HFFc6 (cell line): ENCODE measurements at places on chromosomes 2 and 18.

DNA sequence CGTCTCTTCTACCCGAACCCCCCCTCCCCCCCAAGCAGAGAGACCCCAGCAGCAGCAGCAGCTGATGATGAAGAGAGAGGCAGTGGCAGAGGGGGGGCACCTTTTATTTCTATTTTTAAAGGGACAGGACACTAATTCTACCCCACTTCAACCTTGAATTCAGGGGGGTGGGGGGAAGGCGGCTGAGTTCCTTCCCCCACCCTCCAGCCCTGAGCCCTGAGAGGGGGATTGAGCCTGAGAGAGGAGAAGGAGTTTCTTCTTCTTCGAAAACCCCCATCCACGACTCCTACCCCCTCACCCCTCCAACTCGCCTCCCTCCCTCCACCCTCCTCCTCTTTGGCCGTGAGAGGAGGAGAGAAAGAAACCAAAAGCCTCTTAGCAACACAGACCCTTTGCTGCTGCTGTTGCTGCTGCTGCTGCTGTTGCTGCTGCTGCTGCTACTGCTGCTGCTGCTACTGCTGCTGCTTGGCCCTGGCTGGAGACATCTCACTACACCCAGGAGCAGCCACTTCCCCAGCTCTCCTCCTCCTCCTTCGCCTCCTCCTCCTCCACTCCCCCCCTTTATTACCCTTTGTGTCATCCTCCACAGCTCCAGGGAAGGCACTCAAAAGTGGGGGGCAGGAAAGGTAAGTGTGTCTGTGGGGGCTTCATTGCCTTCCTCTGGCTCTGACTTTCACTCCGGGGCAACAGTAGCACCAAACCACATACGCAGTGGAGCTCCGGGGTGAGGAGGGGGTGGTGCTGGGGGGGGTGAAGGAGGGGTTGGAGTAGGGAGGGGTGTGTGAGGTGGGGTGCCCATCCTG lies at the start of gene MBD5:
TSS of gene MBD5 (plus strand) at position 33 of the 803 bp plus-strand sequence.
- peak; percentile 54 for DNase-seq

- DNase-seq = no peak
These were observed 65.0 kb upstream of the LYPD1 start for GRCh38 chr2:132734961-132735360.

GRCh38 chr2:172247203-172247602 lies 144.5 kb upstream of the DLX2 start:
- no peak for DNase-seq

- DNase-seq = no peak
These were observed 2176.3 kb upstream of the CELF4 start for GRCh38 chr18:39741755-39742466.

DNA sequence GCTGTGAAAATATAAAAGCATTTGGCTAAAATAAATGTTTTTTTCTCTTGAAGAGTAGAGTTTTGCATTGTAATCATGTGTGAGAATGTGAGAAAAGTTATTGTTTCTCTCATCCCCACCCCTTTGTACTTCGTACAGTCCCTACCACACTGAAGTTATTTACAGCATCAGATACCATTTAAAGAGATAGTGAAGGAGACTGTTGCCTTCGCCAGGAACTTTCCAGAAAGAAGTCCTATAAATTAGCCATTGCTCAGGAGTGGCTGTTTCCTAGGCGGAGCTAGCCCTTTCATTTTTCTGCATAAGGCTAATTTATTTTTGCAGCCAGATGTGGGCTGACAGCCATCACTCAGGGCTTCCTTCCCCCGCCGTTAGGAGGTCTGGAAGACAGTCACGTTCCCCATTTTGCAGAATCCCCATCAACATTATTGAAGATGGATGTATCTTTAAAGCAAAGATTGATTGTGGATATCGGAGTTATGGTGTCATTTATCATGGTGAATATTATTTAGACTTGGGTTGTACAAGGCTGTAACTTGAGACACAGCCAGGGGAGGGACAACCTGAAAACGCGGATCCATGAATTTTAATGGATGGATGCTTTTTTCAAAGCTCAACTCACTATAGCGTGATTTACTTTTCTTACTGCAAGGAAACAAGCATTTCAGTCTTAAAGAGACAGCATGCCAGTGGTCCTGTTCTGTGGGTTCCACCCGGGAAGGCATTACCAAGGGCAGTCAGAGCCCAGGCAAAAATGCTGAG lies 17.1 kb downstream of the TSHZ1 start:
- DNase-seq = no peak

DNA sequence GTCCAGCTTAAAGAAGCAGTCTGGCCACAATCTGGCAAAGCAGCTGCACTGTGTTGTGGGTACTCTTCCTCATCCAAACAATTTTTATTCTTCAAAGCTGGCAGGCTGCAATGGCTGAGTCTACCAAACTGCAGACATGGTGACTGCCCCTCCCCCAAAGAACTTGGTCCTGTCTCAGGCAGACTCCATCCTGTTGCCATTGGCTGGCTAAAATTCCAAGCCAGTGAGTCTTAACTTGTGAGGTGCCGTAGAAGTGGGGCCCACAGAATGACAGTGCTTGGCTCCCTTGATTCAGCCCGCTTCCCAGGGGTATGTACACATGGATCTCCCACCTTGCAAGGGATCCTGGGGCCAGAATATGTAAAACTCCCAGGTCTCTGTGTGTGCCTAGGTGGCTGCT lies 14.5 kb upstream of the NXPH2 start:
- no peak for DNase-seq

DNA sequence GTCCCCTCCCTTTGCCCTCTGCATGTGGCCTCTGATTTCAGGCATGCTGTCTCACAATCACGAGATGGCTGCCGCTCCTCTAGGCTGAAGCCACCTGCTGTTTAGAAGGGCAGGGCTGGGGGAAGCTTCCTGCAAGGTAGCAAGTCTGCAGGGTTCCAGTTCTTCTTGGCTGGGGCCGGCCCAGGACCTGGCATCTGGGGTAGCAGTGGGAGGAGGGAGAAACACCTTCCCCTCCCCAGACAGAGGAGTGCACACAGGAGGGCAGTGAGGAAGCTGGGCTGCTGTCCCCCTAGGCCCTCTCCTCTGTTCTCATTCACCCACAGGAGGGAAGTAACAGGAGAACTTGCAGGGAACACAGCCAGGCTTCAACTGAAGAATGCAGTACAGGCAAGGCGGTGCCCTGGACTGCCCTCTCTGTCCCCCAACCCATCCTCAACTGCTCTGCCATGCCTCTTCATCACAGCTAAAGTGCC lies 345.9 kb upstream of the HS6ST1 start:
- no peak for DNase-seq

GRCh38 chr18:35474884-35475283 lies 22.9 kb downstream of the INO80C start:
- no peak for DNase-seq
